ENCODE measurements at places on chromosomes 12 and 14.

DNA sequence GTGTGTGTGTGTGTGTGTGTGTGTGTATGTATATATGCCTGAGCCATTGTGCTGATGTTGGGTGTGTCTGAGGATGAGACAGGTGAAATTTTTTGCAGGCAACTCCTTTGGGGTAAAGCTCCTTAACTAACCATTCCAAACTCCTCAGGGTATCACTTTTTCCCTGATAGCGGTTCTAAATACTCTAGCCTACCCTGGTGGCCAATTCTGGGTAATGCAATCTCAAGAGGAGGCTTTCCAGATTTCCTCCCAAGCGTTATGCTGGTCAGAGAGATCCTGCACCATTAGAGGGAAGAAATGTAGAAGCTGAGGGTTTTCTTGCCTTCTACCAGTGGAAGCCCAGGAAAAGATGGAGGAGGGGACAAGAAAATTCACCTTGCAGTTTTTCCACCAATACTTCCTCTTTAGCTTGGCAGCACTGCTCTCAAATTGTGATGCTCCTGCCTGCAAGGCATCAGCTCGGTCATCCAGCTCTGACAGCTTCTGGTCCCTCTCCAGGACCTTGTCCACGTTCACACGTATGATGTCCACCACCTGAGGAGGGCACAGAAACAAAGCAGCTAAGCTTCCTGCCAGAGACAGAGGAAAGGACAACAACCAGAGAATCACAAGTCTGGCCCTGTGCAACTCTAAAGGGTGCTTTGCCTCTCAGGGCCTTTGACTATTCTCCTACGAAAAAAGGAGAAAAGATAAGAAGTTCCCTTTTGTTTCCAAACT is 4.9 kb downstream of the VAMP1 start:
- no peak for DNase-seq

- no peak for DNase-seq
Measured at GRCh38 chr12:131007031-131007739, 53.5 kb downstream of the ADGRD1 start.

GRCh38 chr14:51394384-51394783 is 154.3 kb downstream of the TMX1 start:
- DNase-seq: no peak

- DNase-seq: no peak
Measured at GRCh38 chr12:65140738-65141137, 19.6 kb upstream of the WIF1 start.

DNA sequence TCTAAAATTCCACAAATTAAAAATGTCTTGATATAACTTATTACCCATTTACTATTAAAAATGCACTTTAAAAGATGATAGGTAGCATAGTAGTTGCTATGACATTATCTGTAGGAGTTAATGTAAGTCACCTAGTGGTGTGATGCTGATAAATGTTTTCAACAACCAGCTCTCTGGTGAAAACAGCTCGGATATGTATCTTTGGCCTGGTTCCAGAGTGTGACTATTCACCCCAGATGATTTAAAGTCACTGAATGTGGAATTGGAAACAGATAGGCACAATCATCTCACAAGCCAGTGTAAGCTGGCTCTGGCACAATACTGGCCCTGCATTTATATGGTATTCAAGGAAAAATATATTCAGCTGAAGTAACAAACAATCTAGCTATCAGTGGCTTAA is 9.2 kb upstream of the CCDC196 start:
- DNase-seq: no peak

GRCh38 chr12:88182416-88182815 is 40.3 kb downstream of the TMTC3 start:
- no peak for DNase-seq

- DNase-seq: no peak
Measured at GRCh38 chr12:6724409-6724797, 557 bp downstream of the COPS7A start.

DNA sequence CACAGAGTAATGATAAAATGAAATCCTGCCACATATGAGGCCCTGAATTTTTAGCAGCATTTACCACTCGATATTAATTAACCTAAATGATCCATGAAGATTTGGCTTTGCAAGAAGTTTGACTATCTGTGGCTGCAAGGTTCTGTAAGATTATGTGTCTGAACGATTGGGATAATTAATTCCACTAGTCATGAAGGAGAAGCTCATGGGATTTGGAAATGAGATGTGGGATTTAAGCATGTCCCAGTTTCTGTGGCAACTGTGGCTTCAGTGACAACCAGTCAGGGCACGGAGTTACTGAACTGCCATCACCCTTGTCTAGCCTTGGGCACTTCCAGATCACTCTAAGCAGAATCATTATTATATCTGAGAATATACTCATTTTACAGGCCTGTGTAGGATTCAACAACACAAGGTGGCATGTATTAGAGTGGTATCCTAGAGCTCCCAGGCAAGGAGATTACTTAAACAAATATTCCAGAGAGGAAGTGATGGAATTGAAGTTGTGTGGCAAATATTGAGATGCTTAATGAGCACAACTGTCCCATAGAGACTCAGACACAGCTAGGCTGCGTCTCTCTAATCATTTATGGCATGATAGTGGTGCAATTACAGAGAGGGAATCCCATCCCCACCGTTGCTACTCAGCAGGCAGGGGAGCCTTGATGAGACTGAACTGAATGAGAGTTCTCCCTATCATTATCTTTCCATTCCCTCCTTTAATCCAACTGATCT is 205.0 kb upstream of the KRR1 start:
- DNase-seq: no peak

- DNase-seq: no peak
Measured at GRCh38 chr12:46956451-46957035, 122.9 kb upstream of the PCED1B start.

DNA sequence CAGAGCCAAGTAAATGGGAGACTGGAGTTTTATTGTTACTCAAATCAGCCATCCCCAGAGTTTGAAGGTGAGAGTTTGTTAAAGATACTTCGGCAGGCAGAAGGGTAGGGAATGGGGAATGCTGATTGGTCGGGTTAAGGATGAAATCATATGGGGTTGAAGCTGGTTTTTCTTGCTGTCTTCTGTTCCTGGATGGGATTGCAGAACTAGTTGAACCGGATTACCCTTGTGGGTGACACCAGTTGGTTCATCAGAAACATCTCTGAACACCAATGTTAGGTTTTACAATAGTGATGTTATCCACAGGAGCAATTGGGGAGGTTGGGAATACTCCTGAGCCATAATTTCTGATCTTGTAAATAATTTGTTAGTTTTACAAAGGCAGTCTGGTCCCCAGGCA is 18.7 kb upstream of the SMCO2 start:
- DNase-seq: no peak

DNA sequence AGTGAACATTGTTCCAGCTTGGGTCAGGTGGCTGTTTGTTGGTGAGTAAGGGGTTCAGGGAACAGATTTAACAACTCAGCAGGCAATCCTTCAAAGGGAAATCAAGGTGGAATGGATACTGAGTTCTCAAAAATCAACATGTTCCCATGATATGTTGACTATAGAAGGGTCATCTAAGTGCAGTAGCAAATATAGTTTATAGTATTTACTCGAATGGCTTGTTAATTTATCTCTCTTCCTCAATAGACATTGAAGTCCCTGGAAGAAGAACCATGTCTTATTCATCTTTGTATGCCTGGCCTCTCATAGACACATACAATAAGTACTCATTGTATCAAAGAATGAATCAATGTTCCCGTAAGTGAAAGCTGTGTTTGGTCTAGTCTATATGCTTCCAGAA is 24.5 kb upstream of the DUSP6 start:
- no peak for DNase-seq

All from activated CD8-positive, alpha-beta memory T cell treated with anti-CD3 and anti-CD28 coated beads for 48 hours (primary cell).